GM04504 (cell line): ENCODE measurements at places on chromosomes 5 and 9.

DNA sequence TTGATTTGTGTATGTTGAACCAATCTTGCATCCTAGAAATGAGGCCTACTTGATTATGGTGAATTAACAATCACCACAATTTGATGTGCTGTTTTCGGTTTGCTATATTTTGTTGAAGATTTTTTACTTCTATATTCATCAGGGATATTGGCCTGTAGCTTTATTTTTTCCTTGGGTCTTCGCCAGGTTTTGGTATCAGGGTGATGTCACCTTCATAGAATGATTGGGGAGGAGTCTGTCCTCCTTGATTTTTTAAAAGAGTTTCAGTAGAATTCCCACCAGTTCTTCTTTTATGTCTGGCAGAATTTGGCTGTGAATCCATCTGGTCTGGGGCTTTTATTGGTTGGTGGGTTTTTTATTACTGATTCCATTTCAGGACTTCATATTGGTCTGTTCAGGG, 115.2 kb downstream of the CPLANE1 start:
- peak; percentile 4 for DNase-seq

DNA sequence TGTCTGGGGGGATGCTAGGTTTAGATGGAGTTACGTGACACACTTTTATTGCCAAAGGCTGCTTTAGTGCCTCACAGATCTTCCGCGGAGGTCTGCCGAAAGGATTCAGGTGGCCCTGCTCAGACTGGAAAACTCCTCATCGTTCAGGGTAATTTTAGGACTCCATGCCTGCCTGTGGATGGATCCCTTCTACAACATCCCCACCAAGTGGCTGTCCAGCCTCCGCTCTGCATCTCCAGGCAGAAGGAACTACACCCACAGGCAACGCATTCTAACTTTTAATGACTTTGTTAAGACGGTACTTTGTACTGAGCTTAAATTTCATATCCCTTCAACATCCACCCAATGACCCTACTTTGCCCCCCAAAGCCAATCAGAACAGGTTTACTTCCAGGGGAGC, 29.4 kb downstream of the ATPSCKMT start:
- DNase-seq: no peak

DNA sequence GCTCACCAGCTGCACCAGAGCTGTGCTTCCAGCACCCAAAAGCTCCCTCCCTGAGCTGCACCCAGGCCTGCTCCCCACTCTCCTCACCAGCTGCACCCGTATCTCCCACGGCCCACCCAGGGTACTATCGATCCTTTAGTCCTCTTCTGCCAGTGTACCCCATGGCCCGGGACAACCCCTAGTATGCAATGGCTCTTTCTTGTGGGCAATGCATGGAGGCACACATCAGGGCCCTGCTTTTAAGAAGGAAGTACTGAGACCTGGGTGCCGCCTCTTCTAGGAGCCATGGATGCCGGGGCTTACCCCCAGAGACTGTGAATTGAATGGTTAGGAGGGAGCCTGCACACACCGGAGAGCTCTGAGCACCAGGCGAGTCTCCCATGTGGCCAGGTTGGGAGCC, 49.5 kb downstream of the TENT4A start:
- no peak for DNase-seq

GRCh38 chr5:64331597-64332277, 166.1 kb downstream of the RNF180 start:
- no peak for DNase-seq

DNA sequence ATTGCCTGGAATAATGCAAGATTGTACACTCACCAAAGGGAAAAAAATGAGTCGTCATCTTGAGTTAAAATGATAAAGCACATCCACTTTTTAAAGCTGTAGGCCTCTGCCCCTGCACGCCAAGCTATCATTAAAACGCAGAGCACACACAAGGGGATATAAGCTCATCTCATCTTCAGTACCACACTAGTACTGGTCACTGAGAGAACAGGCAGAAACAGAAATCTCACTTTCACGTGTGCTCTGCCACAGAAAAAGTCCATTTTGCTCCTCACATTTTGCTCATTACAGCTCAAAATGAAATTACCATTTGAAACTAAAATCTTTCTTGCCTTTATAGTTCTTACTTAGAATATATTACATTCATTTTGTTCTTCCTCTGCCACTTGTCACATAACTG, 99.2 kb upstream of the SLC30A5 start:
- no peak for DNase-seq

DNA sequence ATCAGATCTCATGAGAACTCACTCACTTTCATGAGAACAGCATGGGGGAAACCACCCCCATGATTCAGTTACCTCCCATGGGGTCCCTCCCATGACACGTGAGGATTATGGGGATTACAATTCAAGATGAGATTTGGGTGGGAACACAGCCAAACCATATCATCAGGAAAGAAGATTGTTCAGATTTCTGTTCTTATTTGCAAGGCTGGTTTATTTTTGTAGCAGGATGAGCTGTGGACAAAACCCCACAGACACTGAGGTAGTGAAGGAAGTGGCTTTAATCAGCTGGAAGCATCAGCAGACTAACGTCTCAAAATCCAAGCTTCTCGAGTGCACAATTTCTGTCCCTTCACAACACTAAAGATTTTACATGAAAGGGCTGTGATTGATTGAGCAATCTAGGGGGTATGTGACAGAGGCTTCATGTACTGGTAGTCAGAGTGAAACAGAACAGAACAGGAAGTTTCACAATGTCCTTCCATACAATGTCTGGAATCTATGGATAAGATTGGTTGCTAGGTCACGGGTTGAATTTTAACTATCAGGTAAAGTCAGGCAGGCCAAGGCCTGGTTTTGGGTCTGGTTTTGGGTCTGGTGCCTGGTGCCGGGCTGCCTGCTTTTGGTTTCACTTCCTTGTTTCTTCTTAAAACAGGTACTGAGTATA, 91.3 kb upstream of the ZNF366 start:
- DNase-seq: no peak

- no peak for DNase-seq
These were observed 2.9 kb downstream of the AK8 start for GRCh38 chr9:132875159-132875558.

GRCh38 chr9:1087120-1087881, 37.1 kb downstream of the DMRT2 start:
- no peak for DNase-seq

DNA sequence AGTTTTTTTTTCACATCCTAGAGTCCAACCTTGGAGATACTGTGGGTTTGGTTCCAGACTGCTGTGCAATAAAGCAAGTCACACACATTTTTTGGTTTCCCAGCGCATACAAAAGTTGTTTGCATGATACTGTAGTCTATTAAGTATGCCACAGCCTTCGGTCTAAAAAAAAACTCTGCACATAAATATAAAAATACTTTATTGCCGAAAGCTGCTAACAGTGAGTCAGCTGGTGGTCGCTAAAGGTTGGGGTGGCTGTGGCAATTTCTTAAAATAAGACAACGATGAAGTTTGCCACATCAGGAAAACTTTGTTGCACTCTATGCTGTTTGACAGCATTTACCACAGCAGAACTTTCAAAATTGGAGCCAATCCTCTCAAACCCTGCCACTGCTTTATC, 37.4 kb downstream of the UBQLN1 start:
- no peak for DNase-seq

GRCh38 chr9:80134487-80134886, 562.7 kb downstream of the TLE4 start:
- DNase-seq: no peak

- DNase-seq: peak; percentile 86
These were observed 12.7 kb downstream of the DUSP1 start for GRCh38 chr5:172758077-172758833.

DNA sequence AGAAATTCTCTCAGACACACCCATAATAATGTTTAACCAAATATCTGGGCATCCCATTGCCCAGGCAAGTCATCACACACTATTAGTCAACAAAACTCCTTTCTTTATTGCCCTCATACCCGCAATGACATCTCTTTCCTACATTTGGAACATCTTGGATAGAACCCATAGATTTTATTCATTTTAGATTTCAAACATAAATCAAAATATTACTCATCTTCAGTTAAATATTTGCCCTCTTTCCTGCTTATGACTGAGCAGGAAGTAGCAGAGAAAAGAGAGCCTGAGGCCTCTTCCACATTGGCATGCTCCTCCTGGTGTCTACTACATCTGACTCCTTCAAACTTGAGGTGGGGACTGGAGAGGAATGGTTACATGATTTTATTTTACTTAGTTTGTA, 592.0 kb downstream of the CHSY3 start:
- no peak for DNase-seq

- no peak for DNase-seq
These were observed 167.2 kb downstream of the CACNA1B start for GRCh38 chr9:138044485-138045383.

DNA sequence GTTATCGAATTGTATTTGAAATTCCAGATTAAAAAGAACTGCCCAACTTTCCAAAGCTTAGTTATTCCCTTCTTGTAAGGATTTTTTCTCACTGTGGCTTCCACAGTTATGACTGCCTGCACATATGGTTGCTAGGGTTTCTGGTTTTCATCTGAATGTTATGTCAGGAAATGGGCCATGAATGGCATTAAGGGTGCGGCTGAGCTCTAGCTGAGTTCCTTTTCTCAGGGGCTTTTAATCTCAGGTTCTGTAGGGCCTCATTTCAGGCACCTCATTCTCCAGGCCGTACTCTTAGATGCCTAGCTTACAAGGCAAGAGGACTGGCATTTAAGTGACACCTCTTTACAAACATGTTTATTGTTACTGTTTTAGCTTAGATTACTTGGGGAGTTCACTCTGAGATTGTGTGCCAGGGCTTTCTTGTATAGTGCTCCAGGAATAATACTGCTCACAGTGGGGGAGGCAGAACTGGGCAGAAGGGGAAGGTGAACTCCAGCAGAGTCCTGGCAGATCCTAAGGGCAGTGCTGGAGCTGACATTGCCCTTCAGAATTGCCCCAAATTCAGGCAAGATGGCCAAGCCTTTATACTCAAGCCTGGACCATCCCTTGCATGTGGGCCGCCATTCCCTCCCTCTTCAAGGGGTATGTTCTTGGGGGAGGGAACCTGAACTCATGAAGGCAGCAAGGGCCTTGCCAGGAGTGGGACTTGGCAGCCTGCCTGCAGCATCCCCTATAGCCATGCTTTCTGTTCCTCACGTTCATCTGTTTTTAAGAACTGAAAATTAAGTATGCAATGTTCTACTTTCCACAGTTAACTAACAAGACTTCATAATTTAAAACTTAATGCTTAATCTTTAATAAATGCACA, 111.5 kb downstream of the KDM4C start:
- no peak for DNase-seq

GRCh38 chr5:8953016-8953415, 592.9 kb downstream of the SEMA5A start:
- DNase-seq: no peak

DNA sequence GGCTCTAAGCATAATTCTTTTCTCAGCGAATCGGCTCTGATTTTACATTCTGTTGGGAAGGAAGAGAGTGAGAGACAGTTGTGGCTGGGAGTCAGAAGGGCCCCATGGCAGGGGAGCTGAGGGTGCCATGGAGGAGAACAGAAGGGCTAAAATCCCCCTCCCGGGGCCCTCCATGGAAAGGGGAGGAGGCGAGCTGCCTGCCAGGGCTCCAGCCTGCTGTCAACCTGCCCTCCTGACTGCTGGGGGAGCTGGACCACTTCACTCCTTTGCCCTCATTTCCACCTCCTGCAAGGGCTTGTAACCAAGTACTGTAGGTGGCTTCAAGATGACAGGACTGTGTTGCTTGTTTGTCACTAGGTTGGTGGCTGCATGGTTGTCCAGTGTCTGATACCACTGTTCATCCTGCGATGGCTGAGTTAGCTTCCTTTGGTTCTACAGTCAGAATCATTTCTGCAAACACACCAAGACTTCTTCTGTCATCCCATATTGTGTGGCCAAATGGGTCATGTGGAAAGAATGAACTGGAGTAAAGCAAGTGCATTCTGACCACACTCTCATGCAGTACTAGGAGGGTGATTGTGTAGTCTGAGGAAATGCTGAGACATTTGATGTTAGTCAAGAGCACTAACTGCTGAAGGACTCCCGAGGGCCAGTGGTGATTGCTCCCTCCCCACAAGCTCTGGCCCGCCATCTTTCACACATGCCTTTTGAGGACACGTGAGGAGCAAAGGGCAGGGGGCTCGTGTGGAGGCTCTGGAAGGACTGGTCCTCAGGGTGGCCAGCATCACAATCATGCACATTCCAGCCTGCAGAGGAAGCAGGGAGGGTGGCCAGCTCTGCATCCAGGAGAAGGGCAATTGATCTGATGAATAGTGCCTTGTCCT, 307.2 kb downstream of the GADD45G start:
- DNase-seq: no peak

DNA sequence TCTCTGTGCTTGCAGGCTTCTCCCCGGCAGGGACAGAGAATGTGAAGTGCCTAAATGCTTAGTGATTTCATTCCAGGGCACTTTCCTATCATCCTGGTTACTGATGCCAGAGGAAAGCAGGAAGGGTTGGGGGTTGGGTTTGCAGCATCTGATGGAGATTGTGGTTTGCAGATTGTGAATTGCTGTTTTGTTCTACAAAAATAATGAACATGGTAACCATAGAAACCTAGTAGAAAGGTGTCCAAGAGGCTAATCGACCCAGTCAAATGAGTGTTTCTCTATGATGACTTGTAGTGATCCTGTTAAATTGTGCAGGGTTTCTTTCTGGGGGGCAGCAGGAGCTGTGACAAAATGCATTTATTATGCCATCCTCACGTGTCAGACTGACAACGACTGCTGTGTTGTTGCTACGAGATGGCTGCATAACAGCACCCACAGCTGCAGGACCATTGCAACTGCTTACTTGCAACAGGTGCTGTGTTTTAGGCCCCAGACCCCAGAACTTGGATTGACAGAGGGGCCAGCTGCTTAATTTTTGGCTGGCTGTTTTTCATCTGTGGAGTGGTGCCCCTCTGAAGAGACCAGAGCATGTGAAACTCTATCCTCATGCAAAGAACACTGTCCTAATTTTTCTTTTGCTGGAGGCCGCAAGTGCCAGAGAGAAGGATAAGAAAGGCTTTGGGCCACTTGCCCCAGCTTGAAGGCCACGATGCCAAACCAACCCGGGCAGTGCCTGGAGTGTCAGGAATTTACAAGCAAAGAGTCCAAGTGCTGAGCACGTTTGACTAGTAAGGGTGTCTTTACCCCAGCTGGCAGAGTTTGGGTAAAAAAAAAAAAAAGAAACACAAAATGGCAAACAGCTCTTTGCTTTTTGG, 397.8 kb downstream of the GADD45G start:
- no peak for DNase-seq

DNA sequence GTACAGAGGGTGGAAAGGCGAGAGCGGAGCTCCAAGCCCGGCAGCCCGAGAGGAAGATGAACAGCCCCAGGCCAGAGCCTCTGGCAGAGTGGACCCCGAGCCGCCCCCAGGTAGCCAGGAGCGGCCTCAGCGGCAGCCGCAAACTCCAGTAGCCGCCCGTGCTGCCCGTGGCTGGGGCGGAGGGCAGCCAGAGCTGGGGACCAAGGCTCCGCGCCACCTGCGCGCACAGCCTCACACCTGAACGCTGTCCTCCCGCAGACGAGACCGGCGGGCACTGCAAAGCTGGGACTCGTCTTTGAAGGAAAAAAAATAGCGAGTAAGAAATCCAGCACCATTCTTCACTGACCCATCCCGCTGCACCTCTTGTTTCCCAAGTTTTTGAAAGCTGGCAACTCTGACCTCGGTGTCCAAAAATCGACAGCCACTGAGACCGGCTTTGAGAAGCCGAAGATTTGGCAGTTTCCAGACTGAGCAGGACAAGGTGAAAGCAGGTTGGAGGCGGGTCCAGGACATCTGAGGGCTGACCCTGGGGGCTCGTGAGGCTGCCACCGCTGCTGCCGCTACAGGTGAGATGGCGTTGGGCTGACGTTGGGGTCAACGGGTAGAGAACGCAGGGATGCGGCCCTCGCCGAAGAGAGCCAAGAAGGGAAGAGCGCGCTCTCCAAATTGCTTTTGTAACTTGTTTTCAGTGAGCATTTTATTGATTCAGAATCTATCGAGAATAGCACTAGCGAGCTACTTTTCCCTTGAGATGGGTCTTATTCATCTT, at the start of gene PTGER4:
Gene PTGER4 (plus strand): TSS at position 3 of the 769 bp plus-strand sequence. CDS start 1,079 bp downstream, outside the sequence.
- DNase-seq: no peak
